GM23248 (cell line): ENCODE measurements at places on chromosomes 1 and 21.
A peak's percentile ranks its signal among the peaks of the same experiment; 100 is the strongest.

- DNase-seq: peak; percentile 0
Measured at GRCh38 chr1:75514270-75514669, 96.6 kb downstream of the SLC44A5 start.

GRCh38 chr1:10635085-10635896, 160.5 kb downstream of the PEX14 start:
- peak; percentile 86 for DNase-seq

DNA sequence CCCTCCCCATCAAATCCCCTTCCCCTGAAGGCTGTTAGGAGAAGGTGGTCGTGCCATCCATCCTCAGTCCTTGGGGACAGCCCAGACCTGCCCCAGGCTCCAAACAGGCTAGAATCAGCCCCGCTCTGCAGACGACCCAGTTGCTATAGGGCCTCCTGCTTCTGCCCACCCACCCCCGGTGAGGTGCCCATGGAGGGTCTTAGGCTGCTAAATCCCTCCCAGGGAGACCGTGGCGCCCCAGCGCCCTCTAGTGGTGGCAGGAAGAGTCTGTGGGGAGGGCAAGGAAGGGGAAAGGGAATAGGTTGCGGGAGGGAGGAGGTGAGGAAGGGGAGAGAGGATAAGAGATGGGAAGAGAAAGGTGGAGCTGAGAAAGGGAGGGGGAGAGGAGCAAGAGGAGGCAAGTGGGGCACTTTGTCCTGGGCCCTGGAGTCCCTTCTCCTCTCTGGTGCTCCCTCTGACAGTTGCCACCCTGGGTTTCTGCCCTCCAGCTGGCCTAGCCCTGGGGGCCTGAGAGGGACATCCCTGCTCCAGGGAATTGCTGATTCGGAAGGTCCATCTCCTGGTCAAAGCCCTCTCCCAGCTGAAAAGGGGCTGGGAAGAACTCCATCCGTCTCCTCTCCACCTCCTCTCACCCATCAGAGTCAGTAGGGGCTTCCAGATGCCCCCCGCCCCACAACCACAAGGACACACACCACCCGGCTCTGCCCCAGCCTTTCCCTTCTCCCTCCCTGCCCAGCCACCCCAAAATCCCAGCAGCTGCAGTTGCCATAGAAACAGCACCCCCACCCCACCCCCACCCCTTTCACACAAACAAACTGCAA, 55.4 kb downstream of the CAMK2N1 start:
- DNase-seq: peak; percentile 46

DNA sequence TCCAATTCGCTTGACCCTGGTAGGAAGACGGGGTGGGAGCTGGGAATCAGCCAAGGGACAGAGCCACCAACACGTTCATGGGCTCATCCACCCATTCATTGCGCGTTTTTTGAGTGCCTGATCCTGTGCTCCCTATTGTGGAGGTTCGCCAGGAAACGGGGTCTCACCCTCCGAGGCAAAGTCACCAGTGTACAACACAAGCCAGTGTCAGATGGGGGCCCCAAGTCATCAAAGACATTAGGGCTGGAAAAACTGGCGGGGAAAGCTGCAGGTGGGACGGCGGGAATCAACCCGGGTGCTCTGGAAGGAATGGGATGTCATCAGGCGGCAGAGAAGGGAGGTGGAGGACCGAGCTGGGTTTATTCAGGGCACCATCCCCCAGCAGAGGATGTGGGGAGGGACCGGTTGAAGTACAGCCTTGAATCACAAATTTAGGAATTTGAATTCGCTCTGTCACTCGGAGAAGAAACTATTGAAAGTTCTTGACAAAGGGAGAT, 667 bp upstream of the NID1 start:
- DNase-seq: peak; percentile 14

GRCh38 chr1:39910263-39910662, 8.5 kb upstream of the MYCL start:
- DNase-seq: no peak

DNA sequence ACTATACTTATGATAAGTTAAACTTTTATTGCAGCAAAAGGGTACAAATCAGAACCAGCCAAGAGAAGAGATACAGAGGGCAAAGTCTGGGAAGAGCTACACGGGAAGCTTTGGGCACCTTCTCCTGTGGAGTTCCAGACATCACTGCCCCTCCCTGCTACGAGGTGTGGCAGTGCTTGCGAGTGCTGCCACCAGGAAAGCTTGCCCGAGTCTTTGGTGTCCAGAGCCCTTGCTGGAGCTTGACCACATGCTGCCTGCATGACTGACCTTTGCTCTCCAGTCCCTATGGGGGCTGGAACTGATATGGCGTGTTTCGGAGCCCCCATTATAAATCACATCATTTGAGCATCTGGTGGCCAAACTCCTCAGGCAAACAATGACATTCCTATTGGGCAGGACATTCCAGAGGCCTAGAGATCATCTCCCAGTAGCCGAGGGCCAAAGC, 23.4 kb downstream of the PLEKHO1 start:
- DNase-seq: no peak

DNA sequence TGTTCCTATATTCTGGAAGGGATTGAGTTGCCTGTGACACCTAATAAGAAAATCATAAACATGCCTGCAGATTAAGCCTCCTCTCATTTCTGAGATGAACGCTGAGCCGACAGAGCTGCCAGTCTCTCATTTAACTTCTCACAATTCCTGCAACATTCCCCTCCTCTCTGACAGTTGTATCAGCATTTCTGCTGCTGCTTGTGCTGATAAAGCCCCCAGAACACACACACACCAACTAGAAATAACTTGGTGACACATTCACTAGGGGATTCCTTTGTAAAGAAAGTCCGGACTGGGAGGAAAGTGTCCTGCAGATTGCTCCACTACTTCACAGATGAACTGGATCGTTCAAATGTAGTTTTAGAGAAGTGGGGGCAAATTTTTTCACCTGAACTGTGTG, 437.3 kb downstream of the PLA2G4A start:
- no peak for DNase-seq

DNA sequence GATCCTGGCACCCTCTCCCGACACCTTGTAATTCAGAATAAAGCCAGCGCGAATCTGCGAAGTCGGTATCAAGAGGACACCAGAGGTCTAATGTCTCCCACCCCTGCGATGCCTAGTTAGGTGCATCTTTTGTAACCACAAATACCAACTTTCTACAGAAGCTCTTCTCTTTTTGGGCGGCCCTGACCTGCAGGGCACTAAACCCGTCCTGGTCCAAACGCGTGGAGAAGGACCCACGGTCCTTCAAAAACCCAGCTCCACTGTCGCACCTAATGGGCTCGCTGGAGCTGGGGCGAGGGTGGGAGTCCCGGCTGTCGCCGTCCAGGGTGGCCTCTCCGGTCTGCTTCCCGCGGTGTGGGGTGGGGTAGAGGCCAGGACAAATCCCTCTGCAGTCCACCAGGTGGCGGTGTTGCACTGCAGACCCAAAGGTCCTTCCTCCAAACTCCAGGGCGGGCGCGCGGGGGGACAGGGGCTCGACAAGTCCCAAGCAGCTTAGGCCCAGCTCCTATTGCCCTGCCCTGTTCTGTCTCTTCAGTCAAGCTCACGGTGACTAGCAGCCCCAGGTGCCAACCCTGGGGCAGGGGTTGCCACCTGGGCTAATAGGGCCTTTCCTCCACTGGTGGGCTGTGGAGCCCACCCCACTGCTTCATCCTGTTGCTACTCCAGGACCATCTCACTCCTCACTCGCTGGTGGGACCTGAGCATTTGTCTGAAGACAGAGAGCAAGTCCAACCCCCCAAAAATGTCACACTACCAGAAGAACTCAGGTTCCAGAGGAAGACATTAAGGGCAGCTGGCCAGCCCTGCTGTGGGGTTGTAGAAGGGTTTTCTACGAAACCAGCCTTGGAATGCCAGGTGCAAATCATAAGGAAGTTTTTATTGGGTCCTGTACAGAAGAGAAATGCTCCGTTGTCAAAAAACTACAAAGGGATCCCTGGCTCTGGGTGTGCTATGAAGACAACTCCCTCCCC, 2.8 kb downstream of the HES3 start:
- peak; percentile 75 for DNase-seq

GRCh38 chr21:46667741-46668380, 32.4 kb downstream of the PRMT2 start:
- DNase-seq: peak; percentile 57

- no peak for DNase-seq
Measured at GRCh38 chr1:25238046-25238445, 5.7 kb upstream of the SYF2 start.

- DNase-seq: peak; percentile 92
Measured at GRCh38 chr1:224435318-224435763, 744 bp upstream of the WDR26 start.

DNA sequence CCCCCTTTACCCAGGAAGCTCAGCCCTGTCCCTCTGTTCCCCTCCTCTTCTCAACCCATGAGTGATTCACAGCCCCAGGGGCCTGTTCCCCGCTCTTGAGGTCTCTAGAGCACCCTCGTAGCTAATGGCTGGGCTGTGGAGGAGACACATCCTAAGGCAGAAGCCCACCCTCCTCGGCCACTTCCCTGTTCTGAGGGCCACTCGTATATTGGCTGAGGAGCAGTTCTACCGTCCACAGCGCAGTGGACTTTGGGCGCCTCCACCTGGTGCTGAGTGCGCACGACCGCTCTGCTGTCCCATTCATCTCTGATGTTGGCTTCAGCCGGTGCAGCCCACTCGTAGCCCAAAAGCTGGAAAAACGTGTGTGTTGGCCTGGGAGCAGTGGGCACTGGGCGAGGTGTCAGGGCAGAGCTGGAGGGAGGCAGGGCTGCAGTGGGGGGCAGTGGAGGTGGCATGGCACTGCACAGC, 24.5 kb upstream of the PKP1 start:
- no peak for DNase-seq

DNA sequence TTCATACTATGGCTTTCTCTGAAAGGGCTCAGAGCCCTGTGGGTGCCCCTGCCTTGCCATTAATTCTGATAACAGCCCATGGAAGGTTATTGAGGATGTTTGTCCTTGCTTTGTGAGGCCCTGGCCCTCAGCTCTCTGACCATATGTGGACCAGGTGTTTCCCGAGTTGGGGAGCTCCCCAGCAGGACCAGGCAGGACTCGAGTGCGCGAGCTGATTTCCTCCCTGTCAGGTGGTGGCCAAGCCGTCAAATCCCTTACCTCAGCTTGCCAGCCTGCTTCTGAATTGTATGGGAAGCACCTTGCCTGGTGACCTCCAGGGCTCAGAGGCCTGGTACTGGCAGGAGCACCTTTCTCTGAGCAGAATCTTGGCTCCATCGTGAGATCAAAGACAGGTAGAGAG, 17.9 kb upstream of the SDE2 start:
- DNase-seq: no peak

GRCh38 chr1:234114648-234115307, 210.3 kb downstream of the SLC35F3 start:
- DNase-seq: peak; percentile 78

GRCh38 chr1:214416417-214416816, 135.0 kb downstream of the PTPN14 start:
- peak; percentile 80 for DNase-seq

DNA sequence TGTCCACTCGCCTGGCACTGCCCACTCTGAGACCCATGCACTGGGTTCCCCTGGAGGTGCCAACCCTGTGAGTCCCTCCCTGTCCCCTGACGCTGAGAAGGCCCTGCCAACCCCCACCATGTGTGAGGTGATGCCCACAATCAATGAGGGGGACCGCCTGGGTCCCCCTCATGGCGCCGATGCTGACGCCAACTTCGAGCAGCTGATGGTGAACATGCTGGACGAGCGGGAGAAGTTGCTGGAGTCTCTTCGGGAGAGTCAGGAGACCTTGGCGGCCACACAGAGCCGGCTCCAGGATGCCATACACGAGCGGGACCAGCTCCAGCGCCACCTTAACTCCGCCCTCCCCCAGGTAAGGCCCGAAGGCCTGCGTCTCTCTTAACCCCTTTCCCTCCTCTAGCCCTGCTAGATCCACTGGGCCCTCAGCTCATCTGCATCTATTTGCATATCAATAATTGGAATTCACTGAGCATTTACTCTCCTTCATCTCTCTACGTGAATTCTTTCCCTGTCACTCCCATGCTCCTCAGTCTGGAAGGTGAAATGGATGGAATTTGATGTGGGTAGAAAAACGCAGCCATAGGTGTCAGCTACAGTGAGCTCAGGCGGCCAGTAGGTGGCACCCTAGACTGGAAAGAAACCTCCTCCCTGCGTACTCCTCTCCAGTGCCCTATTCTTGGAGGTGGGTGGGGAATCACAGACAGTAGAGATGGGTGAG, 12.8 kb downstream of the PPFIA4 start:
- DNase-seq: peak; percentile 82

- no peak for DNase-seq
Measured at GRCh38 chr1:30824736-30825429, 67.3 kb upstream of the LAPTM5 start.

- DNase-seq: peak; percentile 73
Measured at GRCh38 chr1:176691251-176692228, 228.6 kb downstream of the PAPPA2 start.

GRCh38 chr1:157512036-157512969, 40.0 kb downstream of the FCRL5 start:
- DNase-seq: no peak
